ENCODE measurements at places on chromosomes 1 and 21.

DNA sequence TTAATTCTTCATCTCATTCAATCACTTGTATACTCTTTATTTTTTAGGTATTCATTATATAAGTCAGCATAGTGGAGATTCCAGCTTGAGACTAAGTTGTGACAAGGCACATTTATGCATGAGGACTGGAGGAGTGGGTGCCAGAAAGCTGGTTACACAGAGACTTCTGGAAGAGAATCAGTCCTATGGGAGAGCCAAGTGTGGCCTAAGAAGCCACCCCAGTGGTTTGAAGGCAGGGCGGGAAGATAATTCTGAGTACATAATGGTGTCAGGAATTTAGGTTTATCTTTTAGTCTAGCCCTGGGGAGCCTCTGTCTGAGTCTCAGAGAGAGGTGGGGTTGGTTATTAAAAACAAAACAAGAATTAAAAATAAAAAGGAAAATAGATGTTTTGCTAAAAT is 83.0 kb downstream of the SPAG17 start:
- DNase-seq: no peak

- DNase-seq: no peak
Observed at GRCh38 chr1:213369465-213369864, 318.4 kb downstream of the RPS6KC1 start.

- peak; percentile 13 for DNase-seq
Observed at GRCh38 chr1:6002714-6003501, 10.7 kb upstream of the NPHP4 start.

DNA sequence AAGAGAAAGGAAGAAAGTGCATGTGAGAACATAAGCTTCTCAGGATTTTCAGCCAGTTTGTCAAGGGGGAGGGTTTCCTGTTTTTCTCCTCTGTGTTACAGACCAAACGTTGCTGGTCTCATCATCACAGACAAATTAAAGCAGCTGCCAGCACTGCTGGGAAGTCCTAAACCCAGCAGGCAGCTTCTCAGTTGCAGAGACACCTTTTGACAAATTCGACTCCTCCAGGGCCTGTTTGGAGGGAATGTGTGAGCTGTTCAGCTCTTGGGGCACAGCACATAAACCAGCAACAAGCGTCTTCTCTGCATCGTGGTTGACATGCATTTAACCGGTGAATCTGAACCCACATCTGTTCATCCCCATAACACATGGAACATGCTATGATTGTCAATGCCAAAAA is 454.6 kb upstream of the RUNX1 start:
- no peak for DNase-seq

DNA sequence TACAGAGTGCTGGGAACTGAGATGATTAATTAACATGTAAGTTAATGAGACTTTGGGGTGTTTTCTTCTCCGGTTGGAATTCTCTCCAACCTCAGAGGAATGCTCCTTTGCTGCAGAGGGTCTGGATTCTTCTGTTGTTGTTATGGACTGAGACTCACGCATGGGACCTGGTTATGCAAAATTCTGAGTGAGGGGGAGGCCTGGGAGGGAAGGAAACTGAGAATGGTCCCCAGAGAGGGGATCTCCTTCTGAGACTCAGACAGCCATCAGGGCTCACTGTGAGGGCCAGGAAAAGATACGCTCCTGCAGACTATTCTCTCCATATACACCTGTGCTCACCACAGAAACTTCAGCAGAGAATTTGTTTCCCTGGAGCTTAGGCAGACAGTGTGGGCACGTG is 56.3 kb downstream of the HTR6 start:
- DNase-seq: no peak

DNA sequence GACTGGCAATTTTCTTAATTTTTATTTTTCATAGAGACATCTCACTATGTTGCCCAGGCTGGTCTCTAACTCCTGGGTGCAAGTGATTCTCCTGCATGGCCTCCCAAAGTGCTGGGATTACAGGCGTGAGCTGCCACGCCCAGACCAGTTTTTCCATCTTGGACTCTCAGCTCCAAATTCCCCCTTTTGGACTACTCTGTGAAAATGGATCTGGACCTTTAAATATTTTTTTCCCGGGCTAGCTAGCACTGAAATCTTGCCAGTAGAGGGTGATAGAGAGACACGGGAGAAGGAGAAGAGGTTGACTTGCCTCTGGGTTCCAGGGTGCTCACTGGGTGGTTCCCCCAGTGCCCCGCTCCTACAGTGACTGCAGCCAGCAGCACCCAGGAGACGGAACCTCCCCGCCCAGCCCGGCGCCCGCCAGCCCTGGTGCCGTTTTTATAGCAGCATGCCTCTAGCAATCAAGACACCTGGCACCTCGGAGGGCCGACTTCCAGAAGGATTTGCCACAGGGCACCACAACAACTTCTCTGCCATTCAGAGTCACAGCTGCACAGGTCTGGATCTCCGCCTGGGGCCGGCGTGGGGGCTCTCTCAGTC is 34.7 kb upstream of the SCCPDH start:
- peak; percentile 49 for DNase-seq

DNA sequence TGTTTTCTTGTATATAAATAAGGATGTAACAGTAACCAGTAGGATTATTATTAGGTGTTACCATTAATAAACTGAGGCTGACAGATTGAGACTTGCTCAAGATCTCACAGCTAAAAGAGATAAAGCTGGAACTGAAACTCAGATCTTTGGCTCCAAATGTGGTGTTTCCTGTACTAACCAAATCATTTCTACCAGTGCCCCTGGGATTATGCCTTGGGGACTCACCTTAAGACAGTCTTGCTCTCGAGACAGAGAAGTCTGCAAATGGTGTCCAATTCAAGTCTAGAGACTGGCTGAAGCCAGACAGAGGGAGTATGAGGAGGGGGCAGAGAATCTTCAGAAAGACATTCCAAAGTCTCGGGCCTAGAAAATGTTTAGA is 593 bp upstream of the CD53 start:
- no peak for DNase-seq

DNA sequence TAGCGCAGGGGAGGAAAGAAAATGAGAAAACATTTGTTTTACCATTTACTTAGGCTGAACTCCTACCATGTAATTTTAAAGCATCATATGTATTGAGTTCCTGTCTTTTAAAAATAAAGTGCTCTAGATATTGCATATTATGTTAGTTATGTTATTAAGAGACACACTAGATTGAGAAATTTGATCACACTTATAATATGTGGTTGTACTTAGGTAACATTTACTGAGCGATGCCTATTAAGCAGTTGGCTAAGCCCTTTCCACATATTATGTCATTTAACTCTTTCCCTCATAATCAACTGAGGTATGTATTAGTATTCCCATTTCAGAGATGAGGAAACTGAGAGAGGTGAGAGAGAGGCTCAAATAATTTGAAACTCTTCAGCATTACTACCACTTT is 4.5 kb upstream of the LRRC8D start:
- no peak for DNase-seq

GRCh38 chr1:65704318-65704717 is 88.4 kb upstream of the PDE4B start:
- DNase-seq: no peak

DNA sequence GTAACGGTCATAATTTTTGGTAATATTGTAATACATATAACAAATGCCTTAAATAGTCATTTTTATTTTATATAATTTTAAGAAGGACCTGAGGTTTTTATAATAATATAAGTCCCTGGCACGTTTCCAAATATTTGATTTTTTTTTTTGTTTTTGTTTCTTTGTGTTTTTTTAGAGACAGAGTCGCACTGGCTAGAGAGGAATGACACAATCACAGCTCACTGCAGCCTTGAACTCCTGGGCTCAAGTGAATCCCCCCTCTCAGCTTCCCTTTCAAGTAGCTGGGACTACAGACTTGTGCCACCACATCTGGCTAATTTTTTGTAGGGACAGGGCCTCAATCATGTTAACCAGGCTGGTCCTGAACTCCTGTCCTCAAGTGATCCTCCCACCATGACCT is 29.7 kb downstream of the ARHGAP29 start:
- DNase-seq: no peak

- no peak for DNase-seq
Observed at GRCh38 chr1:63316598-63316983, 5.8 kb upstream of the FOXD3 start.

DNA sequence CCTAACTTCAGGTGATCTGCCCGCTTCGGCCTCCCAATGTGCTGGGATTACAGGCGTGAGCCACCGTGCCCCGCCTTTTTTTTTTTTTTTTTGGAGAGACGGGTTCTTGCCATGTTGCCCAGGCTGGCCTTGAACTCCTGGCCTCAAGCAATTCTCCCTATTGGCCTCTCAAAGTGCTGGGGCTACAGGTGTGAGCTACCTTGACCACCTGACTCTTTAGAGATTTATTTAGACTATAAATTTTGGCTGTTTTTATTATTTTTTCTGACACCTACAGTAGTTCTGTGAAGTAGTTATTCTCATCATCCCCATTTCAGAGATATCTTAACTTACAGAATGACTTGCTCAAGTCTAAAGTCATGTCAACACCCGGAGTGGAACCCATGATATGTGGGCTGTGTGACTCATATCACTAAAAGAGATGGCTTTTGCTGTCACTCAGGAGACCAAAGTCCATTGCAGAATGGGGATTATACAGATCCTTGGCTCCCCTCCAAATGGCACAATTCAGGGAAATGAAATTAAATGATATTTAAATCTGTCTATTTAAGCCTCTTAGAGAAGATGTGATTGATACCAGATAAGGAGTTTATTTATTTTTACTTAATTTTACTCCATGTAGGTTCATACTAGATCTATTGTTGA is 93.2 kb downstream of the CTH start:
- no peak for DNase-seq

GRCh38 chr1:59986516-59987310 is 60.1 kb upstream of the CYP2J2 start:
- DNase-seq: peak; percentile 26

DNA sequence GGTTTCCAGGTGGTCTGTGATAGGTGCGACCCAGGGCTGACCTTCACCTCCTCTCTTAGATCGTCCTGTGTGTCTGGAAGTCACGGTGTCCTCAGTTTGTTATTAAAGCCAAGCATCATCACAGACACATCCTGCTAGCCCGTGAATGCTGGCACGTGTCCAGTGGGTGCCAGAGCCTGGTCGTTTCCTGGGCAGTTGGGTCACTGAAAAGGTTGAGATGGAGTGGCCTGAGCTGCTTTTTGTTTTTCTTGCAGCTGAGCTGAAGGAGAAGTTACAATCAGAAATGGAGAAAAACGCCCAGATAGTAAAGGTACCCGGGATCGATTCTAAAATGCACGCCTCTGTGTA is 23.2 kb downstream of the PCNT start:
- DNase-seq: no peak

GRCh38 chr1:66317248-66317515 is 216.8 kb upstream of the SGIP1 start:
- no peak for DNase-seq

DNA sequence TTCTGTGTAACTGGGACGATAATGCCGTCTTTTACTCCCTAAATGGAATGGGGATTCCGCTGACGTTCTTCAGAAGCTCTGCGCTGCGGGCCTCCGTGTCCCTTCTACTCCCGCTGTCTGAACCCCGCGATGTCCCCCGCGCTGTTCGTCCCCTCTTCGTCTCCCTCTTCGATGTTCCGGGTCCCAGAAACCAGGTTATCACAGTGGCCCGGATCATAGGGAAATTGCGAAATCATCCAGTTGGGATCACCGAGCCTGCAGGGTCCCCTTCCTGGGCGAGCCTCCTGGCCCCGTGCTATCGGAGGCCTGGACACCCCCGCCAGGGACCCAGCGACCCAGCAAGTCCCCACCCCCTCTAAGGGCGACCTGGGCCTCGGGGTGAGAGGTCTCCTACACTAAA is 154.2 kb downstream of the PPIAL4G start:
- no peak for DNase-seq

DNA sequence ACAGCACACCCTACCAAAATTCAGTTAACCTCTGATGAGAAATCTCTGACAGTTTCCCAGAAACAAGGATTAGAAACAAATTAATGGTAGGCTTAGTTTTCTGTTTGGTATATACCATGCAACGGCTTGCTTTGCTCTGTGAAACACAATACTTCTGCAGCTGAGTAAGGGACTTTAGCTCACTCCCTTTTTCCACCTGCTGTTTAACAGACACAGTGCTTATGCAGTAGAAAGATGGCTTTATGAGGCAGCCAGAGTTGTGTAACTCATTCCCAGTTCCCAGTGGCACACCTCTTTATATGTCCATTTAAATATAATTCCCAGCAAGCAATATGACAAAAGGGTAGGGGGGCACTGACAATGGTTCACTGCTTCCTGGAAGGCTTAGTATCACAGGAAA is 124.0 kb downstream of the PIGK start:
- DNase-seq: no peak

GRCh38 chr1:36492491-36492890 is 9.8 kb upstream of the CSF3R start:
- DNase-seq: no peak

DNA sequence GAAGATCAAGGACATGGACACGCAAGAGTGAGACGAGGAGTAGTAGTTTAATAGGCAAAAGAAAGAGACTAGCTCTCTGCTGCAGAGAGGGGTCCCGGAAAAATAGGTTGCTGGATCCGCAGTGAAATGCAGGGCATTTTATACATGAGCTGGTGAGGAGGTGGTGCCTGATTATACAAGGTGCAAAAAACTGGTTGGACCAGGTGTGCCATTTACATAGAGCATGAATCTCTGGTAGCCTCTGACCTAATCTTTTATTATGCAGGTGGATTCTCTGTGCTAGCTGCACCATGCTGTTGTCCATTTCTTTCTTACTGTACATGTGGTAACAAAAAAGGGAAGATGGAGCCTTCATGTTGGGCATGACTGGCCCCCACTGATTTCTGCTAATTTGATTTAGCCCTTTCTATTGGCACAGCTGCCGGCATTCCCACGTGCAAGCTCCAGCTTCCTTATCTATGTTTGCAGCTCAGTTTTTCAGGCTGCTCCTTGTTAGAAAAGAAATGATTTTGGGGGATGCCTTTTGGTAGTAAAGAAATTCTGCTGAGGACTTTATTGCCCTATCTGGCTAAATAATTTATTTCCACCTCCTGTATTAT is 548.1 kb downstream of the BRINP3 start:
- no peak for DNase-seq

GRCh38 chr1:208766832-208767231 is 522.6 kb upstream of the PLXNA2 start:
- no peak for DNase-seq

DNA sequence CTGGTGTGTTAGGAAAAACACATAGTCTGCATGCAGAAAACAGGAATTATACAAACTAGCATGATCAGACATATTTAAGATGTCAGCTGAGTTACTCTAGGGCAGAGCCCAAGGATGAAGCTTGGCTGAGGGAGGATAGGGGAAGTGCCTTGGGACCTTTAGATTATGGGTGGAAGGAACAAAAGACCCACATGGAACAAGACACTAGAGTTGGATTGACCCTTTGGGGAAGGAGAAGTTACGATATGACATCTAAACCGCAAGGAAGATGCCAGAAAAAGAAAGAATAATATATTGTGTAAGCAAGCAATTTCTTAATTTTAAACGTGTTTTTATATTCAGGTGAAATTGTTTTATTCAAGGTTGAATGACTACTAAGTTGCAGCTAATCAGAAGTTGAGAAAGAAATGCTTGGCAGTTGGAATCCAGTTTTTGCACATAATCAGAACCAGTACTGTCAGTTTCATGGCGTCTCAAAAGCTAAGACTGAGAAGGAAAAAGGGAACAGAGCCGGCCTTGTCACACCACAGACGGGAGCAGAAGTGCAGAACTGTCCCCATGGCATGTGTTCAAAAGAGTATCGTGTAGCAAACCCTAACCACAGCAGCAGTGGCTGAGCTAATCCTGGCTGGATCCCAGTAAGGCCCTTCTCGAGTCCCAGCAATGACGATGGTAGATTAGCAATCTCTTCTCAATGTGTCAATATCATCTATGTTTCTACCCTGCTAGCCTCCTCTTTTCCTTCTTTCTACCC is 31.2 kb upstream of the IFNAR2 start:
- DNase-seq: no peak

GRCh38 chr1:81023187-81023724 is 777.5 kb upstream of the ADGRL2 start:
- DNase-seq: no peak

GRCh38 chr1:39808784-39809517 is 20.3 kb upstream of the BMP8B start:
- DNase-seq: no peak
